NCI-H2081 (cell line): ENCODE measurements at places on chromosomes 4 and X.

DNA sequence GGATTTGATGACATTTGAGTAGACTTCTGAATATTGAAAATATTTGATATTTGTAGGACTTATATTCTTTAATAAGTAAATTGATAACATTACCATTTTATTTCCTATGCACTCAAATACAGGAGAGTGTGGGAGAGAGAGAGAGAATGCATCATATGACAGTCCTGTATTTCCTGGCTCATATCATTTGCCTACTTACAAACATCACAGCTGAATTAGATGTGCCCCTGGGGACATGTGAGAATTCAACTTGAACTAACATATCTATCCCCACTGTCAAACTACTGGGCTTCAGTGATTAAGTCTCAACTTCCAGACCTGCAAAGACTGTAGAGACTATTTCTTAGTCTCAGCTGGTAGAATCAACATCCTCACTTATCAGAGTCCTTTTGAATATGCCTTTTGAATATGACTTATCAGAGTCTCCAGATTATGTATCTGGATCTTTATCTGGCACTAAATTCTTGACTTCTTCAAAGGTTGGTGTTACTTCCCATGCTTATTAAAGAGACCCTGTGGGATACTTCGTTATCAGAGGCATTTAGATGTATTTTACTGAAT lies 75.5 kb downstream of the PABPC4L start:
- no peak for DNase-seq

GRCh38 chrX:47633689-47634590 lies 4.2 kb upstream of the CFP start:
- no peak for DNase-seq

- DNase-seq = no peak
Measured at GRCh38 chr4:20046179-20046578, 205.5 kb upstream of the SLIT2 start.

- DNase-seq = no peak
Measured at GRCh38 chr4:146053891-146054290, 115.3 kb upstream of the ZNF827 start.

- DNase-seq = peak; percentile 51
Measured at GRCh38 chr4:108247387-108248049, 78.8 kb upstream of the LEF1 start.

DNA sequence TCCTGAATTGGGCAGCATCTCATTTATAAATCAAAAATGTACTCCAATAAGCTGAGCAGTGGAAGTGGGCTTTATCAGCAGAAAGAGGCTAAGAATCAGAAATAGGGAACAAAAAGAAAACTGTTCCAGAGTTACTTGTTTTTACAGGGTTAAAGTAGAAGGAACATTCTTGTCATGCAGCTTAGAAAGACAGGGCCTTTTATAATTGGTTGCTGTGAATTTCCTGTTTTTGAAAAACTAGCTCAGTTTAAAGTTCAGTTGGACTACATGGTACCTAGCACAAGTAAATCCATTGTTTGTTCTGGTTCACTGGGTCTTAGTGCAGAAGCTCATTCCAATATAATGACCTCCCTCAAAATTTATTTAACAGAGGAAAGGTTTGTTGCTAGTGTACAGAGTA lies 200.8 kb downstream of the GRIA2 start:
- DNase-seq = no peak

DNA sequence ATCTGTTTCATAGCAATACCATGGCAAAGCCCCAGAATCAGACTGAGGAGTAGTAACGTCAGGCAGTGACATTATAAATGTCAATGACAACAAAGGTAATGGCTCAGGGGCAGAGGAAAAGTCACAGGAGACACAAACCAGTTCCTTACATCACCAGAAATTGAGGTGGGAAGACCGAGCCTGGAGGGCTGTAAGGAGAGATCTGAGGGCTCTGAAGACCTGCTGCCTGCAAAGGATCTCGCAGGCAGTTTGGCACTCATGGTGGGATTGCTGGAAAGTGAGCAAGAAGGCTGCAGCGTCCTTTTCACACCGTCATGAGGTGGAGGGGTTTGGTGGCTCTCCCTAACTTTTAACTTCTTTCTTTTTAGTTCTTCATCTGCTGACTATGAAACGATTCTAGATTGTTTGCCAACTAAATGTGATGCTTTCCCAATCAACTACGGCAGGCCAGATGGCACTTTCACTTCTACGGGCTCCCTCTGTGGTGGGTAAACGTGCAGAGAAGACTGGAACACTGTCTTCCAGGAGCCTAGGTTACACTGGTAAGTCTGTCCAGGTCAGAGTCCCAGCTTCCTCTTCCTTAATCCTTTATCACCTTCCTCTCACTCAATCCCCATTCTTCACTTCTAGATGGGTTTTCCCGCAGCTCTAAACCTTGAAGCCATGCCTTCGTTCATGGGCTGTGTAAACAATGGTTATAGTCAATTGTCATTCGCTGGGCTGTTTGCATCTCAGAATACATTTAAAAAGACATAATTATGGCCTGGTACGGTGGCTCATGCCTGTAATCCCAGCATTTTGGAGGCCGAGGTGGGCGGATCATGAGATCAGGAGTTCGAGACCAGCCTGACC lies 58.2 kb downstream of the TBC1D9 start:
- no peak for DNase-seq

- no peak for DNase-seq
Measured at GRCh38 chr4:122047456-122048425, 95.9 kb upstream of the TRPC3 start.

DNA sequence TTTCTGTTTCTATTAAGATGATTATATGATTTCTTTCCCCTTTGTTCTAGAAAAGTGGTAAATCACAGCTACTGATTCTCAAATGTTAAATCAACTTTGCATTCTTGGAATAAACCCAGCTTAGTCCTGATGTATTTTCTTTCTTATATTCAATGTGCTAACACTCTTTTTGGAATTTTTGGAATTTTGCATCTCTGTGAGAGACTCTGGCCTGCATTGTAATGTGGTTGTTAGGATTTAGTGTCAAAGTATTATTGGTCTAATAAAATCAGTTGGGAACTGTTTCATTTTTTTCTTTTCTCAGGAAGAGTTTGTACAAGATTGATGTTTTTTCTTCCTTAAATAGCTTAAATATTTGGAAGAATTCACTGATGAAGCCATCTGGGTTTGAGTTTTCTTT lies 109.6 kb downstream of the KIT start:
- no peak for DNase-seq

DNA sequence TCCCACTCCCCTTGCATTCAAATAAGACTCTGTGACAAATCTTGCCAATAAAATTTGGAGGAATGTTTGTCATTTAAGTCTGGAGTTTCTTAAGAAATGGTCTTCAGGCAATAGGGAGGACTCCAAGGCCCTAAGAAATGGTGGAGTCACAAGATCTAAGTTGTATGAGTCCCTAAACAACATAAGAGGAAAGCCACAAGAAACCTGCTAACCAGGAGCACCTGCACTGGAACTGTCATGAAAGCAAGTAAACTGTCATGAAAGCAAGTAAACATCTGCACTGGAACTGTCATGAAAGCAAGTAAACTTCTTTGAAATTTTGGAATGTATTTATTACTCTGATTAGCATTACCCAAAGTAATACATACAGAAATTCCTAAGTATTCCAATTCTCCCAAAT lies 3.5 kb downstream of the CNOT6L start:
- no peak for DNase-seq

DNA sequence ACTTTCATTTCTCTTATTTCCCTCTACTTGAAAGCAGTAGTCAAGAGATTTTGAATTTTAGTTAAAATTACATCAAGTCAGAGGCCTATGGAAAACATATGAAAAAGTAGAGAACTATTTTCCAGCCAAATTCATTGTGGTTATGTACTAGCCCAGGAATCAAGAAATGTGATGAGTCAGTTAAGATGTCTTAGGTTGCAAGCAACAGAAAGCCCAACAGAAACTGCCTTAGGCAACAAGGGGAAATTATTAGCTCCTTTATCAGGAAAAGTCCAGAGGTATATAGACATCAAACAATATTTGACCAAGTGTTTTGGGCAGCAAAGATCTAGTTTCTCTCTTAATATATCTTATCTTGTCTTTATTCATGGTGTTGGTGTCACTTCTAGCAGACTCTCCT lies 37.8 kb upstream of the FRMD7 start:
- DNase-seq = no peak

DNA sequence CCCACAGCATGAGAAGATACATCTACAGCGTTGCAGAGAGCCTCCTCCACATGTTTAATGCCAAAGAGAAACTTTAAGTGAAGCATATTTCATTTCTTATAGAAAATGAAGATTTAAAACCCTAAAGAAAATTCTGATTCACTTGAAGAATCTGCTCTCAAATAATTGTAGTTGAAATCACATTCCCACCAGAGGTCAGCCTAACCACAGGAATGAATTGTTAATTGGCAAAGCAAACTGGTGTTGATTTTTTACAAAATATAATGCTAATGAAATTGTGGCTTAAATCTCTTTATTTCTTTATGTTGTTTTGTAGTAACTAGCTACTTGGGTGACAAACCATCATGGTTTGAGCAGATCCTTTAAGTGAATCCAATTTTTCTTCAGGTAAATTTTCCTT lies 31.1 kb upstream of the WDR17 start:
- peak; percentile 40 for DNase-seq

DNA sequence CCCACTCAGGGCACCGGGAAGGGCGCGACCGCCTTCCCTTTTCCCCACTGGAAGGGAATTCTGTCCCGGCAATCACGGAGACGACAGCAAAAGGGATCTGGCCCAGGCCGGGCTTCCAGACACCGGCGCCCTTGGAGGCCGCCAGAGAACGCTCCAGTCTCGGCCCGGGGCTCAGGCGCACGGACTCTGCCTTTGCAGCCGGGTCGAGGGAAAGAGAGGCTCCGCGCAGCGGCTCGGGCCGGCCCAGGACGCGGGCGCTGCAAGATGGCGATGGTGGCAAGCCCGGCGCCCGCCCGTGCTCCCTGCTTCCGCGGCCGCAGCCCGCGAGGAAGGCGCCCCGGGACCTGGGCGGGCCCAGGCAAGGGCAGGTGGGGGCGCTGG lies 1.1 kb downstream of the CTBP1 start:
- no peak for DNase-seq

- no peak for DNase-seq
Measured at GRCh38 chr4:129515356-129515755, 419.4 kb downstream of the C4orf33 start.

DNA sequence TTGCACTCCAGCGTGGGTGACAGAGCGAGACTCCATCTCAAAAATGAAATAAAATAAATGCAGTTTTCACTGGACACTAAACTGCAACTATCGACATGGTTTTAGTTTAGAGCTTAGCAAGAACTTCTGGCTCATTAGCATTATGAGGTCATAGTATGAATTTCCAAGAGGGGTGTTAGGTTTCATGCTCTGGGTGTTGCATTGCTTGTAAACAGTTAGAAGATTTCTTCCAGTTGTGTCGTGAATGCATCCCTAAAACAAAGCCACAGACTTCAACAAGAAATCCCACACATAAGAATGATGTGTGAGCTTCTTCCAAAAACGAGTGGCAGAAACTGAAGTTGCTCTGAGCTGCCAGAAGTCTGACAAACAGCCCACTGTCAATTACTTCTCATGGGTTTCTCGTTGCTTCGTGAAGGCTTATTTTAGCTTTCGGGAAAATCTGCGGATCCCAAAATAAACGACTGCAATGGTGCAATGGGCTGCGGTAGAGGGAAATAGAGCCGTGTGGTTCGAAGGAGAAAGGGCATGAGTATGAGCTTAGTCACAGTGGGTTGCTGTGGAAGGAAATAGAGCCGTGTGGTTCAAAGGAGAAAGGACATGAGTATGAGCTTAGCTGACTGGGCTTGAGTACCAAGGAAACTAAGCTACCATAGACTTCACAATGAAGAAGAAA lies 354.9 kb downstream of the DHRSX start:
- DNase-seq = no peak

GRCh38 chr4:7172508-7172907 lies 19.8 kb upstream of the SORCS2 start:
- DNase-seq = no peak

- DNase-seq = no peak
Measured at GRCh38 chr4:153181293-153181692, 22.9 kb upstream of the TRIM2 start.
